Renal cortical epithelial cell (primary cell): ENCODE measurements at places on chromosomes 3 and 15. TPM values are rescaled to one million over a fixed set of nuclear protein-coding genes. Genes with fewer than 3 reads are reported as not detected.

Gene EAF2
- total RNA-seq: 3.0 and 4.0 TPM in 2 replicates

Gene PPP1R14D
- total RNA-seq: not detected in 2 replicates

Gene CPNE9
- not detected in 2 replicates for total RNA-seq

Gene SPPL2A
- 142 and 171 TPM in 2 replicates for total RNA-seq

Gene MST1
- total RNA-seq: 2.3 and 11.7 TPM in 2 replicates

Gene CLDN1
- total RNA-seq: 195 and 218 TPM in 2 replicates

Gene ADAMTS9
- 123 and 229 TPM in 2 replicates for total RNA-seq

Gene XCR1
- not detected in 2 replicates for total RNA-seq

Gene GP9
- not detected in 2 replicates for total RNA-seq
